ENCODE measurements at places on chromosomes 3 and 15.
A peak's percentile ranks its signal among the peaks of the same experiment; 100 is the strongest.

GRCh38 chr15:51077221-51078153 is 17.2 kb downstream of the TNFAIP8L3 start:
- DNase-seq = no peak

- DNase-seq = peak; percentile 82
Measured at GRCh38 chr15:32641517-32642059, at the start of gene SCG5. Gene SCG5 (plus strand): TSS chr15:32641710. CDS start chr15:32643593, 1,883 bp downstream.

GRCh38 chr3:71208211-71209095 is 375.1 kb downstream of the FOXP1 start:
- DNase-seq = peak; percentile 58

DNA sequence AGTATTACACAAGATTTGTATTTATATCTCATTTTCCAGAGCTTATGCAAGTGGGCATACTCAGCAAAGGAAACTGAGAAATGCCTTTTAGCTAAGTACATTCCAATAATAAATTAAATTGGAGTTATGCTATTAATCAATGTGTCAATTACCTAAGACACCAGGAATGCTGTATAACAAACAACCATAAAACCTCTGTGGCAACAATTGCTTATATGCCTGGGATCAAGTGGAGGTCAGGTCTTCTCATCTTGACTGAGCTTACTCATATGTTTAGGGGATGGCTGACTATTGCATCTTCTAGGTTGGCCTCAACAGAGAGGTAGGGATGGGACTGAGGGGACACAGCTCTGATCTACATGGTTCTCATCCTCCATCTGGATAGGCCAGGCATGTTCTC is 30.7 kb downstream of the CD200R1L start:
- no peak for DNase-seq

- no peak for DNase-seq
Measured at GRCh38 chr15:86634992-86635638, 555.4 kb downstream of the AGBL1 start.

- no peak for DNase-seq
Measured at GRCh38 chr15:69666921-69667811, 214.5 kb downstream of the RPLP1 start.

DNA sequence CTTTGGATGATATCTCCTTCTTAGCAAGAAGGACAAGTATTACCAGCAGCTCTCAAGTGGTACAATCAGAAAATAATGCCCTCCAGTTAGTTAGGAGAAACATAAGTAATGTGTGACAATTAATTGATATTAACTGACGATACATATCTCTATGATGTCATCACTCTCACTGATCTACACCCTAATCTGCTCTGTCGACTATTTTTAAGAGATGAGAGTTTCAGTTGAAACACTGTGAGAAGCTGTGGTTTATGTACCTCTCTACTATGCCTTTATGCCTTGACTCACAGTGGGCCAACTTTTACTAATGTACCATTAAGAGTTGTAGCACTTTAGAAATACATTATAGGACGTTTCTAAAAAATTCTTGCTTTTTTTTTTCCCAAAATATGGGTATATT is 8.6 kb downstream of the CEP152 start:
- no peak for DNase-seq

DNA sequence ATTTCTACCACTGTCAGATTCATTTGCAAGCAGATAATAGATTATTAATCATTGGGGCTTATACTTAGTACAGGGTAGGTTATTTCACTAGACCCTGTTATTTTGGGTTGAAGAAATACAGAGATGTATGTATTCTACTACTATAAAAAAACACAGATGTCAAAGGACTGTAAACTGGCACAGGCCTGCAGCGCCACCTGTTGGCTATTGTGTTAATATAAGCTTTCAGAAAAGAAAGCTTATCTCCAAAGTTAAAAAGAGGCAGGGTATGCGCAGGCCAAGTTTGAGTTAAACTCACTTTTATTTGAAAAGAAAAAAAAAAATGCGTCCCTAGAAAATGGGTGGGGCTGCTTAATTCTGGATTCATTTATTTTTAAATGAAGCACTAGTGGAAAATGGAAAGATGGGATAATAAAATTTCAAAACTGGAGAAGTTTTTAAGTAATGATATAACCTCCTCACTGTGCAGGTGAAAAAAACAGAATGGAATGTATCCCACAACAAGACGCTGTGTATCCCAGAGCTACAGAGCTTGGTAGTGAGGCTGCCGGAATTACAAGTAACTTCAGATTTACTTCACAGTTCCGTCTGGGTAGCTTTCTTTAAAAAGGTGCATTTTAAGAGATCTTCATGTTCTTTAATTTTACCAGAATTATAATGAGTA is 407.2 kb upstream of the TGFBR2 start:
- peak; percentile 42 for DNase-seq

DNA sequence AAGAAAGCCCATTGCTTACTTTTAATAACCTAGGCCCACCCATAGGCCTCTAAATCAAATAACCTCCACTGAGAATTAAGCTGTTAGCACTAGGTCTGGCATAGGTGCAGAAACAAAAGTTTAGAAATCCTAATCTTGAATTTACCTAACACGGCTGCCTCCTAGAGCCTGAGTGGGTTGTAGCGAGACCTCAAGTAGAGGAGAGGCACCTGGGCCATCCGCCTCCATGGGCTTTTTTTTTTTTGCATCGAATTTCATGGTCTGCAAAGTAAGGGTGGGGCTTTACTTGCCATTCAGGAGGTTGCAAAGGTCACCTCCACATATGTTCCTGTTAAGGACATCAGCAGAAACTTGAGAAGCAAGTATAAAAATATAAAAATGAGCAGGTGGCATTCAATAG is 6.6 kb upstream of the TPM1 start:
- DNase-seq = no peak

DNA sequence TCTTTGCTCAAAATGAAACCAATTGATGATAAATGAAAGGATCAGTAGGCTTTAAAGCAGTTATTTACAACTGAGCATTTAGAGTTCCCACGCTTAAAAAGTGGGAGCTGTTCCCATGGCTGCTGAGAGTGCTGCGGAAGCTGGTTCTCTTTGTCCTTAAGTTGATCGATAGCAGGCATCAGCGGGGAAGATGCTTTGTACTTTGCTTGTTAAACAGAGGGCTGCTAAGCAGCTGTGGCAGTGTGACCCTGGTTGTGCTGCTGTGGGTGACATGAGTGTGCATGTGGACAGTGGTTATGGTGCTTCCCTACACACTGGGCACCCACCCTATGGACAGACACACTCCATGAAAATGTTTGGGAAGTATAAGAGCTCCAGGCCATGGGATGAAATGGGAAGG is 96.3 kb downstream of the PTPRG start:
- no peak for DNase-seq

GRCh38 chr15:35306361-35306981 is 221.4 kb upstream of the NANOGP8 start:
- DNase-seq = no peak

- DNase-seq = no peak
Measured at GRCh38 chr3:184651904-184652303, 60.0 kb downstream of the MAGEF1 start.

GRCh38 chr3:193744048-193744821 is 151.2 kb downstream of the OPA1 start:
- peak; percentile 89 for DNase-seq

GRCh38 chr3:12046406-12046805 is 42.2 kb downstream of the SYN2 start:
- peak; percentile 11 for DNase-seq

GRCh38 chr15:37789397-37789786 is 145.0 kb upstream of the TMCO5A start:
- no peak for DNase-seq

GRCh38 chr3:111737706-111738086 is 121.4 kb upstream of the PHLDB2 start:
- no peak for DNase-seq

DNA sequence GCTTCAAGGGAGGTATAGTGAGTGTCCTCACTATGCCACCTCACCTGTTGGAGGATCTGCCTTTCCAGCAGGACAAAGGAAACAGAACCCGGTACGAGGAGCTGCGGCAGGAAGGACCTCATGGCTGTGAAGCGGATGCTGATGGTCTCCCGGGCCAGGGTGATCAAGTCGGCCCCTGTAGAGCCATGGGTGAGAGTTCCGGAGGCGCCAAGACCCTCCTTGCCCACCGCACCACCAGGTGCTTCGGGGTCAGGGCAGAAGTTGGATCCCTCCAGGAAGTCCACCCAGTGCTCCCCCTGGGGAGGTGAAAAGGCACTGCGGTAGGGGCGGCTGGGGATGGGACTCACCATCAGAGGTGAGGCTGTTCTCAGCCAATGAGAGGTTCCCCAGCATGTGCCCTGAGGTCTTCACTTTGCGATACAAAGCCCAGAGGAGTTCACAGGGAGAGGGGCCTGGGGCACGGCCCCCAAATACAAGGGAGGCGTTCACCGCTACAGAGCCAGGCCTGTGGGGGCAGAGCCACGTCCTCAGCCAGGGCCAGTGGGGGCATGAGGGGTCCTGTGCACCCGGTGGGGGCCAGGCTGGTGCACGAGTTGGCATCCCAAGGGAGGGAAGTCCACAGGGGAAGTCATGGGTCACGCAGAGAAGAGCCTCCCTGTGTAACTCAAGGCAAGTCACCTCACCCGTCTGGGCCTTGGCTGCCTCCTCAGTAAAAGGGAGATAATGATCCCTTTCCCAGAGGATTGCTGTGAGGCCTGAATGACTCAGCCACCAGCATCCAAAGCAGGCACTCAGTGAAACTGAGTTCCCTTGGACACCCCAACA is 27.7 kb downstream of the C15orf39 start:
- DNase-seq = no peak

DNA sequence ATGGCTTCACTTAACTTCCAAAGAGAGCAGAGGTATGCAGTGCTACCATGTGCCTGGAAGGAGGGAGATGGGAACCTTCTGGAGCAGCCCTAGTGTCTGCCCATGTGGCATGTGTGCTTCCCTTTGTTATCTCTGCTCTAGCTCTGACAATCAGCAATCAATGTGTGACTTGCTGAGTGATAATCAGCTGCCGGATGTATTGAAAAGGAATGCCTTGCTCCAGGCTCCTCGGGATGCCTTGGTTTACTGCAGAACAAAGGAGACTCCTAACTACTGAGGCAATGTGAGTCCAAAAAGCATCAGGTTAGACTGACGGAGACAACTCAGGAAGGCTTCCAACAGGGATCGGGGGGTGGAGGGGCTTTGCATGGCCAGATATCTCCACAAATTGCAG is 36.0 kb upstream of the CORO2B start:
- no peak for DNase-seq

GRCh38 chr3:122962149-122962548 is 65.4 kb downstream of the SEMA5B start:
- no peak for DNase-seq

- no peak for DNase-seq
Measured at GRCh38 chr3:43102773-43103480, 3.0 kb downstream of the POMGNT2 start.

DNA sequence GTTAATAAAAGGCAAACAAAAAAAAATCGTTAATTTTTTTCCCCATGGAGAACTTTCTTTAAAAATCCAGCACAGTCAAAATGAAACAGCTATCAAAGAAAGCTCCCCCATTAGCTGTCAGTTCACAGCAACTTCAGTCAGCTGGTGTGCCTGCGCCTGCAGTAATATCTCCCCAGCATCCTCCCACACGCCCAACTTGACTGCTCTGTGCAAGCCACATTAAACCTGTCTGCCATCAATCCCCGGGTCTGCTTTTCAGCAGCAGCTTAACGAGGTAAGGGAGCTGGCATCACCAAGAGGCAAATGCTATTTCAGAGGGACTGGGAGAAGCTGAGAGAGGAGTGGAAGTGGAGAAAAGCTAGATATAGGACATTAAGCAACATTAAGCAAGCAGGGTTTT is 337.5 kb downstream of the GAP43 start:
- DNase-seq = peak; percentile 8

DNA sequence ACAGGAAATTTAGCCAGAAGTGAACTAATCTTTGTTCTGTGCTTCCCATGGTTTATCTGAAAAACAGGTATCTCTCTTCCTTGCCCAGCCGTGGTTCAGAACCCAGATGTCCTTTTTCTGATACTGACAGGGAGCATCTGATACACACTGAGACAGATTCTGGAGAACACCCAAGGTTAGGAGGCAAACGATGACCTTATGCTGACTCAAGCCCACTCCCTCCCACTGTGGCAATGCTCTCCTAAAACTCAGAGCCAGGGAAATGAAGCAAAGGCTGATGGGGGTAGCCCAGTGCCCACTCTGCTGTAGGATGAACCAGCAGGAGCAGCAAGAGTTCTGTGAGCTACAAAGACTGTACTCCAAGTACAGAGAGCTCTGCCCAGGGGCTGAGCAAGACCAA is 225.1 kb downstream of the NTRK3 start:
- DNase-seq = no peak

DNA sequence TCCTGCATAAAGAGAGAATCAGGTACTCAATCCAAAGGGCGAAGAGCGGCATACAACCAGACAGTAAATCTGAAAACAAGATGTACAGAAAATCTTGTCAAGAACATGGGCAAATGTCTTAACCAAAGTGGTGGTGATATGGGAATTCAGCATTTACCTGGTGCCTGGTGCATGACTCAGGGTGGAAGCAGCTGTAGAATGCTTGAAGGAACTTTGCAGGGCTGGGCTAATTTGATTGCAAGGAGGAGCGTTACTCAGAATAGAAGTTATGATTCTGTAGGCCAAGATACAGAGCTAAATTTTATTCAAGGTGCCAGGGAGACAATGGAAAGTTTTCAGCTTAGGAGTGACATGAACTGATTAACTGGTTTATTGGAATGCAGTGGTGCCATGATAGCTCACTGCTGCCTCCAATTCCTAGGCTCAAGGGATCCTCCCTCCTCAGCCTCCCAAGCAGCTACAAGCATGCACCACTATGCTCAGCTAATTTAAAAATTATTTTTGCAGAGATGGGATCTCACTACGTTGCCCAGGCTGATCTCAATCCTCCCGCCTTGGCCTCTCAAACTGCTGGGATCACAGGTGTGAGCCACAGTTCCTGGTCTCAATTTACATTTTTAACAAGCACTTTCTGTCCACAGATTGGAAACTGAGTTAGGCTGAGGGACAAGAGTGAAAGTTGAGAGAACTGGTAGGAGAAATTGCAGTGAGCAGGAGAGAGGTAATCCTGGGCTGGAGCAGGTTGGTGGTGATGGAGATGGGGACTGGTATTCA is 91.5 kb upstream of the TBC1D5 start:
- no peak for DNase-seq

DNA sequence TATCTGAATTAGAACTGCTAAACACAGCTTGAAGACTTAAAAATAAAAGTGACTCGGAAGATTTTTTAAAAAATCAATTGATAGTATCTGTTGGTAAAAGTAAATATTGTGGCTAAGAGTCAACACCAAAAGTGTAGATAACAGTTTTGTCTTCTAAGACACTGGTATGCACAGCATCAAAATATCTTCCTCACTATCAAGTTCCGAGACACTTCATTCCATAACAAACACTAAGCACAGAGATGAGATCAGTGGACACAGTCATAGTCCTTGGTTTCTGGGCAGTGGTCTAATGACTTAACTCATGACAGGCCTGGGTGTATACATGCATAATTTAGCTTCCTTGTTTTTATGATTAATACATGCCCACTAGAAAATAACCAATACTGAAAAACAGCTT is 63.2 kb downstream of the PXYLP1 start:
- DNase-seq = no peak

- no peak for DNase-seq
Measured at GRCh38 chr3:72323773-72324172, 524.5 kb downstream of the SHQ1 start.

Measured in NCI-H1092 (cell line).